ENCODE measurements at places on chromosomes 16 and 17. TPM values are rescaled to one million over a fixed set of nuclear protein-coding genes. Genes with fewer than 3 reads are reported as not detected.

The CALB2 gene
- 0.19 TPM for total RNA-seq

The UTP4 gene
- 29.0 TPM for total RNA-seq

The MYO15A gene
- 0.79 TPM for total RNA-seq

The ABCC12 gene
- total RNA-seq: not detected

The ZNF319 gene
- total RNA-seq: 4.8 TPM

The PIK3R6 gene
- total RNA-seq: not detected

The GPR179 gene
- total RNA-seq: 0.08 TPM

- H3K27ac ChIP-seq: no peak overlapping the region
Measured at GRCh38 chr16:69143116-69143515, 10.7 kb downstream of the UTP4 start.

DNA sequence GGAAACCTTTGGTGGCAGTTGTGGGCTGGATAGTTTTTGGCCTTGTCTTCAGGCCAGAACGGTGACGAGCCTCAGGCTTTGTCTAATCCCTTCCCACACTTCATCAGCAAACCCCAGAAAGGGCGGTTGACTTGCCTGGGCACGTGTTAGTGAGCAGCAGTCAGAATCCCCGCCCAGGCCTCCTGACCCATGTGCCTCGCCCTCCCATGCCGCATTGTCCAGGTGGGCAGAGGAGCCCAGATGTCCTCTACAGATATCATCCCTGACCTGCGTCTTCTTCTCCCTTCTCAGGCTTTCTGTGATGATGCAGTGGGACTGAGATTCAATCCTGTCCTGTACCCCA is 82.5 kb downstream of the OR1D5 start:
- H3K27me3 ChIP-seq: no peaks in the 10 kb centered on the region
- no peak overlapping the region for H3K4me3 ChIP-seq
- H3K4me1 ChIP-seq: no peaks in the 10 kb centered on the region
- H3K36me3 ChIP-seq: no peaks in the 10 kb centered on the region
- DNase-seq: peak; percentile 5
- no peak overlapping the region for H3K27ac ChIP-seq

- H3K36me3 ChIP-seq: no peaks in the 10 kb centered on the region
- peak overlapping the region; percentile 15 for H3K27ac ChIP-seq
- H3K4me1 ChIP-seq: peaks cover 17% of the 10 kb centered on the region
- H3K27me3 ChIP-seq: no peaks in the 10 kb centered on the region
- no peak overlapping the region for H3K4me3 ChIP-seq
Measured at GRCh38 chr16:53756275-53756996, 52.5 kb downstream of the FTO start.

GRCh38 chr16:89172528-89173173 is 1.1 kb downstream of the CDH15 start:
- no peaks in the 10 kb centered on the region for H3K36me3 ChIP-seq
- DNase-seq: peak; percentile 74
- H3K4me1 ChIP-seq: no peaks in the 10 kb centered on the region
- no peaks in the 10 kb centered on the region for H3K27me3 ChIP-seq
- no peak overlapping the region for H3K4me3 ChIP-seq

DNA sequence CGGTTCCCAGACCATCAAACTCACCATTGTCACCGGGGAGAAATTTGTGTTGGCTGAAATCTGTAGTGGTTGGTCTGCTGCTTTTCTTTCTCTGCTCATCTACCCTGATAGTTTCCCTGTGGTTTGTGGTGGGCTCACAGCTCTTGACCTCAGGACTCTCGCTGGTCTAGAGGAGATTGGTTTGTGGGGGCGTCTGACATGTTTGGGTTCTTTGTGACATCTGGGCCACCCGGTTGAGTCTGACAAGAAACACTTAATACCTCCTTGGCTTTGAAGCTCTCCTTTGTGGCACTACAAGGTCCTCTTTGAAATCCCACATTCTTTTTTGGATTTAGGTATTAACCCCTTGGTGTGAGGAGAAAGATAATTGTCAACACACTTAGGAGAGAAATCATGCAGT is 662.0 kb downstream of the WWOX start:
- no peak overlapping the region for H3K4me3 ChIP-seq
- no peaks in the 10 kb centered on the region for H3K36me3 ChIP-seq
- no peak for DNase-seq
- H3K27ac ChIP-seq: no peak overlapping the region

GRCh38 chr16:89210165-89210903 is 7.2 kb upstream of the ZNF778 start:
- no peak overlapping the region for H3K27ac ChIP-seq
- no peaks in the 10 kb centered on the region for H3K4me1 ChIP-seq
- H3K4me3 ChIP-seq: no peak overlapping the region
- H3K27me3 ChIP-seq: no peaks in the 10 kb centered on the region
- no peaks in the 10 kb centered on the region for H3K36me3 ChIP-seq

GRCh38 chr17:43734376-43734775 is 24.2 kb downstream of the SOST start:
- DNase-seq: no peak
- no peak overlapping the region for H3K27ac ChIP-seq
- H3K36me3 ChIP-seq: no peaks in the 10 kb centered on the region
- H3K27me3 ChIP-seq: no peaks in the 10 kb centered on the region
- H3K4me1 ChIP-seq: no peaks in the 10 kb centered on the region
- no peak overlapping the region for H3K4me3 ChIP-seq

DNA sequence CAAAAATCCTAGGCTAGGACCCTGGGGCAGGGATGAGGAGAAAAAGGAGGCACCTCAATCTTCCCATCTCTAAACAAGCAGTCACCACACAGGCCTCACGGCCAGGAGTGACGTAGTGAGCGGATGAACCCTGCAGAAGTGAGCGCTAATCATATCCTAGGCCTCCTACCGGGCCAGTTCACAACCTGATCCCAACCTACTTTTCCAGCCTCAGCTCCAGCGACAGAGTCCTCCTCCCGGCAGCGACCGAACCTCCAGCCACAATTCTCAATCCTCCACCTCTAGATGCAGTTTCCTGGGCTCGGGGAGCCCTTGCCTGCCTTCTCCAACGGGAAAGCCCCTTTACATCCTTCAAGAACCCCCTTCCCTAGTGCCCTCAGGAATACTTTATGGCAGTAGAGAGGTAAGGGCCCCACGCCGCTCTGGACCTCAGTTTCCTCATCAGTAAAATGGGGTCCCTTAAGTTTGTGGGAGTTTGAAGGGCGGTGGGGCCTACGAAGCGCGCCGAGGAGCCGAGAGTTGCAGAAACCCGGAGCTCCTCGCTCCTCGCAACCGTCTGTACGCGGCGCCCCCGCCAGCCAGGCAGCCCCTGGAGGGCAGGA is 1.4 kb downstream of the ZNF668 start:
- no peak overlapping the region for H3K27ac ChIP-seq
- peaks cover 7% of the 10 kb centered on the region for H3K36me3 ChIP-seq
- H3K4me1 ChIP-seq: peaks cover 12% of the 10 kb centered on the region
- no peak for DNase-seq
- peak overlapping the region; percentile 81 for H3K4me3 ChIP-seq

DNA sequence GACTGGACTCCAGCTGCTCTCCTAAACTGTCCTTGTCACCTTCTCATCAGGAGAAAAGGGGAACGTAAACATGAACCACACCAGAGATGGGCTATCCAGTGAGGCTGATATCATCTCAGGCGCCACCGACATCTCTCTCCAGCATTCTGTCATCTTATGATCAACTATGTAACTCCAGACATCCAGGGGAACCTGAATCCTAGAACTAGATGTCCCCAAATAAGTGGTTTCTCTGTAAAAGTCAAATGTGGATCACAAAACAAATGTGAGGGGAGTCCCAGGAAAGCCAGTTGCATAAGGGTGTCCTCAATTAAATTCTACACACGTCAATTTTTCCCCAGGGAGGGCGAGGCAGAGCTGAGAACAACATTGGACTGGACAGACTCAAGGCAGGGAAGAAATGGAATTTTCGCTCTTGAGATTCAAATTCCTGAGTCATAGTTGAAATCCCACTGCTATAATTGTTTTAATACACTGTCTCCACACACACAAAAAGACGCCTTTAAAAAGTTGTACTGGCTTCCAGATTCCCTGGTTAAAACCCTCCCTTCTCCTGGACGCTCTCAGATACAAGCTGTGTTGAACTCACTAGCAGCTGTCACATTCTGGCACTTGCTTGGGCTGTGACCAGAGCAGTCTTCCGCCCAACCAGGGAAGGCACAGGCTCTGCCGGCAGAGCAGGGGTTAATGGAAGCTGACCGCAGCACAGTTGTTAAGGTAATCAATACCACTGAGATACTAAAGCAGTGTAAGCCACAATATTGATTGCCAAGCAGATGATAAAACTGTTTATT is 62.6 kb downstream of the ZFHX3 start:
- H3K36me3 ChIP-seq: no peaks in the 10 kb centered on the region
- H3K27me3 ChIP-seq: no peaks in the 10 kb centered on the region
- no peak for DNase-seq
- H3K27ac ChIP-seq: no peak overlapping the region

DNA sequence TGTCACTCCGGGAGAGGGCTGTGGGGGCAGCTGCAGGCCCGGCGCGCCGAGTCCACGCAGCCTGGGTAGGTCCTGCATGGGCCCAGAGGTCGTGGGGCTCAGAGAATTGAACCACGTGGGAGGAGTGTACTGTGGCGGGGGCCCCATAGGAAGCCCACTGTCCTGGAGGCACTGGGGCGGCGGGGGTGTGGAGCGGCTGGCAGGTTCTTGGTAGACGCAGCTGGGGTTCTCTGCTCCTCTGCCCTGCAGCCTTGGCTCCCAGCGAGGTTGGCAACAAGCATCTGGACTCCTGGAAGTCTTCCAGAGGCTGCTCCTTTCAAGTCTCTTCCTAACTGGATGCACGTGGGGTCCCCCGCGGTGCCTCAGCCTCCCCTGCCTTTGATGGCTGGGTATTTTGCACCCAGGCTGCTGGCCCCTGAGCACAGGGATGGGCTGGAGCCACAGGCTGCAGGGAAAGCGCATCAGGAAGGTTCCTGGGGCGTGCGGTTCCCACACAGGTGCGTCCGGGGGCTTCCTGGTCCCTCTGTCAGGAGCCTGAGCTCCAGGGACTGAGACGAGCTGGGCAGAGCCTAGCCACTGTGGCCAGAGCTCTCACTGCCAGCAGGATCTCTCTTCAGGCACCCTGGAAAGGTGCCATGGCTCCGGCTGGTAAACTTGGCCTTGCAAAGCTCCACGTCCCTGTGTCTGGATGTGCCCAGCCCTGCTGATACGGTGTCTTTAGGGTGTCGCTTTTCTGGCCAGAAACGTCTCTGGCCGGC is 9.3 kb downstream of the KCTD5 start:
- no peak overlapping the region for H3K27ac ChIP-seq
- DNase-seq: no peak
- no peak overlapping the region for H3K4me3 ChIP-seq
- H3K36me3 ChIP-seq: no peaks in the 10 kb centered on the region
- H3K4me1 ChIP-seq: no peaks in the 10 kb centered on the region

DNA sequence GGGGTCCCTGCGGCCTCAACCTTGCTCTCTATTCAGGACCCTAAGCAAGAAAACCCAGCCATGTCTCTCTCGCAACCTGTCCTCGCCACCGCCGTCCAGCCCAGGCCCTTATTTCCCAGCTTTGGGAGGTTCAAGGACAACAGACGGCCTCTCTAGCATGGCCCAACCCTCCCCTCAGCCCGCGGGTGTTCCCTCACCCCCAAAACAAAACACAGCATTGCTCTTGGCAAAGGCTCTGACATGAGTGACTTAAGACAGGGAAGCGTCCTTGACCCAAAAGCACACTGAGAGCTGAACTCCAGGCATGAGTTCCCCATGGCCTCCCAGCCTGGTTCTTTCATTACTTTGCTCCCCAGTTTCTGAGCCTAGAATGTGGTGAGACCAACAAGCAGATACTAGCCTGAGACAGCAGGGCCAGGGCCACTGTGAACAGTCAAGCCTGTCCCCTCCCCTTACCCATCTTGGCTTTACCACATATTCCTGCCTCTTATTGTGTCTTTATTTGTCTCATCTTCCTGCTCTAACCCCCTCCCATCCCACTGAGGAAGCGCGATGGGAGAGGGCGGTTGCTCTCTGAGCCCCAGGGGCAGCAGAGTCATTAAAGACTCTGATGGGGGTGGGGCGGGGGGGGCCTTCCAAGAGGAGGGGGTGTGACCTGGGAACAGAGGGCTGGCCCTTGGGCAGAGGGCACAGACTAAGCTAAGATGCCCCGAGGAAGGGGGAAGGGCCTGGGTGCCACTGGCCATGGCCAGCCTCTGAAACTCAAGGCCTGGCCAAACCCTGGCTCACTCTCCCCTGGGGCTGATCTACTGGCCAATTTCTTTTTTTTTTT is 11.8 kb downstream of the SREBF1 start:
- no peaks in the 10 kb centered on the region for H3K36me3 ChIP-seq
- DNase-seq: no peak
- H3K4me3 ChIP-seq: no peak overlapping the region
- H3K27ac ChIP-seq: peak overlapping the region; percentile 80

GRCh38 chr16:77211880-77212740 is 12.9 kb downstream of the SYCE1L start:
- H3K4me3 ChIP-seq: peak overlapping the region; percentile 80
- H3K27me3 ChIP-seq: no peaks in the 10 kb centered on the region
- H3K4me1 ChIP-seq: no peaks in the 10 kb centered on the region
- no peaks in the 10 kb centered on the region for H3K36me3 ChIP-seq
- peak; percentile 86 for DNase-seq

DNA sequence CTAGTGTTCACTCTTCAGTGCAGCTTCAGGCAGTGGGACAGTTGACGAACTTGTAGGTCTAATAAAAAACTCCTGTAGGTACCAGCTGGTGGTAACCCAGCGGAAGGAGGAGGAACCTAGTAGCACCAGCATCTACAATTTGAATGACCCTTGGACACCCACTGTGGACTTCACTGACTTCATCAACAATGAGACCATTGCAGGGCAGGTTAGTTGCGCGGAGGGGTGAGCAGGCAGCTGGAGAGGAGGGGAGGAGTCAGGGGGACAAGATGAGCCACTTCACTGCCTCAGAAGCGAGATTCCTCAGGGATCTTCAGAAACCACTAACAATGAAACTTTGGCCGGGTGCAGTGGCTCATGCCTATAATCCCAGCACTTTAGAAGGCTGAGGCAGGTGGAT is 22.3 kb downstream of the AOC3 start:
- no peak overlapping the region for H3K4me3 ChIP-seq
- H3K27ac ChIP-seq: no peak overlapping the region
- no peaks in the 10 kb centered on the region for H3K36me3 ChIP-seq
- H3K27me3 ChIP-seq: no peaks in the 10 kb centered on the region

GRCh38 chr16:11439790-11440656 is 94.8 kb downstream of the RMI2 start:
- DNase-seq: no peak
- H3K36me3 ChIP-seq: no peaks in the 10 kb centered on the region
- H3K27me3 ChIP-seq: no peaks in the 10 kb centered on the region

DNA sequence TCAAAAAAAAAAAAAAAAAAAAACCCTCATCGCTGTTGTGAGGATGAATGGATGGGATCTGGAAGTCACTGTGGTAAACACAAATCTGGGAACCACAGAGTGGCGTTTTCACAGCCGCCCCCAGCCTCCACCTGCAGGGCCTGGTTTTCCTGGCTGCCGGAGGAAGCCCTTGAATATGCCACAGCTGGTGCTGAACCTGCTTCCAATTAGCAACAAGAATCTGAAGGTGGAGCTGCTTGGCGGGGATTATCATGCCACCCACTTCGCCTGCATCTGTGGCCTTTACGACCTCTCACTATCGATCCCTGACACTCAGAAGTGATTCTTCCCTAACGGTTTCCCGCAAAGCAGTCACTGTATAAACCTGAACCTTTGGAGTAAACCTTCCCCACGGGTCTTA is 16.1 kb downstream of the MRM3 start:
- no peaks in the 10 kb centered on the region for H3K36me3 ChIP-seq
- H3K27me3 ChIP-seq: no peaks in the 10 kb centered on the region
- no peak overlapping the region for H3K4me3 ChIP-seq
- H3K4me1 ChIP-seq: peaks cover 5% of the 10 kb centered on the region
- no peak for DNase-seq

GRCh38 chr16:4019371-4019791 is 96.9 kb downstream of the ADCY9 start:
- H3K27me3 ChIP-seq: no peaks in the 10 kb centered on the region
